ENCODE measurements at places on chromosomes 7 and 10.
A peak's percentile ranks its signal among the peaks of the same experiment; 100 is the strongest.

DNA sequence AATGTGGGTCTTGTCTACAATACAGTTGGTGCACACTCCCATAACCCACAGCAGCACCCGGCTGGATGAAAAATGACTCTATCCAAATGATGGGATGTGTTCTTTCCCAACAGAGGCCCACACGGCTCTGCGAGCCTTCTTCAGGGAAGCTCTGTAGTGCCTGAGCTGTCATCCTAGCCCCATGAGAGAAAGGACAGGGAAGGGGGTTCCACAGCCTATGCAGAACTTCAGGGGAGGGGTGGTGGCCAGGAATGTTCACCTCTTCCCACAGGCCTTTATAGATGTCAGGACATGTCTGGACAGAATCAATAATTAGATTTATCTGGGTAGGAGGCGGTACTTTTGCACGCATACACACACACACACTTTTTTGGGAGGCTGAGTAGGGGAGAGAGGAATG is 109.0 kb downstream of the JCAD start:
- DNase-seq = no peak

DNA sequence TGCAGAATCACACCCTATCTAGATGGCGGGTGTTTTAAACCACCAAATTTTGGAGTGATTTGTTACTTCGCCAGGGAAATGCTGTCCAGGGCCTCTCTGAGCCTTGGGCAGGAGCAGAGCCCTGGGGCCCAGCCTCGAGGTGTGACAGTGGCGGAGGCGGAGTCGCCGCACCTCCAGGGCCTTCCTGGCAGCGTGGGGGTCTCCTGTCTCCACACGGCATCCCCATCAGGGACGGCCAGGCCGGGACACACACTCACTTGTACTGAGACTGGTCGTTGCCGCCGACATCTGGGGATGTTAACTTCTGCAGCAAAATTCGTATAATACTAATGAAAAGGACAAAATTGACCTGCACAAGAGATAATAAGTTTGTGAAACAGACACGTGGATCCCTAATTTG is 110.7 kb downstream of the VIPR2 start:
- no peak for DNase-seq

- DNase-seq = no peak
Observed at GRCh38 chr7:82443036-82443546, 486 bp downstream of the CACNA2D1 start.

DNA sequence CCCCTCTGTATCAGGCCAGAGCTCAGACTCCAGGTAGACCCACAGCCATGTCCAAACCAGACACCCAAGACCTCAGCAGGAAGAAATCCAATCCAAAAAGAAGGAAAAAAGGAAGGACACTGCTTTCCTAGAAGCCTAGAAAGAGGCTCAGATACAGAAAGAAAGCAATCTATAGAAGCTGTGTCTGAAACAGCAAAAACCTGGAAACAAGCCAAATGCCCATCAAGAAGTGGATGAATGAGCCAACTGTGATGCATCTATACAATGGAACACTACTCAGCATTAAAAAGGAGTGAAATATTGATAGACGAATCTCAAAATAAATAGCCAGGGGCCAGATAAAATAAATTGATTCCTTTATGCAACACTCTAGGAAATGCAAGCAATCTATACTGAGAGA is 31.6 kb downstream of the GRB10 start:
- no peak for DNase-seq

- no peak for DNase-seq
Observed at GRCh38 chr10:48234787-48235186, 39.7 kb downstream of the FRMPD2 start.

DNA sequence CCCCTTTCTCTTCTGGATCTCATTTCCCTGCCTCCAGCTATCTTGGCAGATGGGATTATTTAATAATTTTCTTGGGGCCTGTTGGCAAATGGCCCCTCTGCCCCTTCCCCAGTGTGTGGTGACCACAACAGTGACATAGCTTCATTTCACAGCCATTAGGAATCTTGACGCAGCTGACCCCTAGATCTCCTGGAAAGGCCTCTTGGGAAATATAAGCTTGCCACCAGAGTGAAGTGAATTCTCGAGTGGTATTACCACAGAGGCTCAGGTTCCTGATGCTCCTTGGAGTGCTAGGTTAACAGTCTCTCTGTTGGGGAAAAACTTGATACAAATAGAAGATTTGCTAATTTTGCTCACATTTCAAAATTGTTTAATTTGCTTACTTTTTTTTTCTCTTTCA is 57.8 kb downstream of the AUTS2 start:
- DNase-seq = no peak

DNA sequence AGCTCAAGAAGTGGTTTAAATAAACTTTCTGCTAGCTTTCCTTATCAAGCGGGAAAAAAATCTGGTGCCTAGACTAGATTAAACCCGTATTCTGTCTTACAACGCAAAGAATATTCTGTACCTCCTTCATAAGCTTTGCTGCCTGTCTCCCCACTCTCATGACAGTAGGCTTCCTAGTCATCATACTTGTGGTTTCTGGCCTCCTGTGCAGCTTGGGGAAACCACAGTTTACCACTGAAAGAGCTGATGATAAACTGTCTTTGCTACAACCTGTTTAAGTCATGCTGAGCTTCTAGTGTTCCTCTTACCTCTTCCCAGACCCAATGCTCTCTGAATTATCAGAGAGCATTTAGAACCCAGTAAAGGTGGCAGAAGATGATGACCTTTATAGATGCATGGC is 55.0 kb downstream of the PODXL start:
- DNase-seq = no peak

DNA sequence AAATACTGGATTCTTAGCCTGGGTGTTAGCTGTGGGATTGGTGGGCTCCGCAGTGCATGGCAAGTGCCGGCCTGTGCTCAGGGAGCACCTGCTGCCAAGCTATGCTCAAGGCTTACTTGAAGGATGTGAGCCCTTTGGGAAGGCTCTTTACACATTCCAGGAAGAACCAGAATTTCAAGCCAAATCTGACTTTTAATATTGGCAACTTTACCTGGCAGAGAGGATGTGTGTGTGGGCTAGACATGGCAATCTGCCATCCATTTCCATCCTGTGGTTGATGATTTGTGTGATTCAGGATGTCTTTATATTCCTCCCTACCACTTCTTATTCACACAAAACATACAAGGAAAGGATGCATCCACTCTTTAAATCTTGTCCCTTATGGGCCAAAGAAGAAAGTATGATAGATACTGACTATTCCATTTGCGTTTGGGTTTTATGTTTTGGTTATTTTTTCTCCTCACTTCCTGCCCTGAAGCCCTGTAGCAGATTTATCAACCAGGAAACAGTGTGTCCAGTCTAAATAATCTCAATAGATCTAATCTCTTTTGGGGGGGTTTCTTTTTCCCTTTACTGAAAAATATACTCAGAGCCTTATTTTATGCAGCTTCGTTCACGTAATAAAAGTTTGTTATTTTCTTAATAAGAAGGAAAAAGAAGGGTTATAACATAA is 247.1 kb downstream of the COBL start:
- DNase-seq = no peak

DNA sequence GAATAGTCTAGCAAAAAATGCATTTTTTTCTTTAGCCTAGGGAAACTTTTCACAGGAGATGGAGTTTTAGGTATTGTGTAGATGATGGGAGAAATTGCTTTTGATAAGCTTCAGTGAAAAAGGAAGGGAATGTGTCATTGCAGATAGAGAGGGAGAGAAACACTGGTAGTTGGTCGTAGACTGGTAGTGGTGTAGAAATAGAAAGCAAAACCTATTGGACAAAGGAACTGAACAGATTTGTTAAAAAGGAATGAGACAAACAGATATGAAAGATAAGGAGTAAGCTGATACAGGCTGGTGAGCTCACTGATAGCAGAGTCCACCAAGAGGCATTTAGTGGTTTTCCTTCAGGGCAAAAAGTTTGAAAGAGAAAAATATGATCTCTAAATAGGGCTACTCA is 94.3 kb downstream of the ZEB1 start:
- DNase-seq = no peak

DNA sequence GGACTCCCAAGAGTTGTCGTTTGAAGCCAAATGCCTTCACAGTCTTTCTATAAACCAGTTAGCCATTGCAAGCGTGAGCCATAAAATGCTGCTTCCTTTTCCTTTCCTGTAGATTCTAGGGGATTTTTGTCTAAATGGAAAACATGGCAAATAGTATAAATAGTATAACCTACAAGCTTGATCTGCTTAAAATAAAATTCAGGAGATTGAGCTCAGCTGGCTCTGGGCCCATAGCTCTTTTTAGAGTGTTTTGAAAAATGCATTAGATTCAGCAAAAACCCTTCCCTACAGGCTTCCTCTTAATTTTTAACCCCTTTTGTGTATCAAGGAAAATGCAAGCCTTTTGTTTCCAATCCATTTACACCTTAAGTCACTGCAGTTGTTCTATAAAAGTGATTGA is 190.1 kb upstream of the GDF10 start:
- no peak for DNase-seq

GRCh38 chr10:106635947-106636346 is 528.6 kb downstream of the SORCS1 start:
- DNase-seq = no peak

GRCh38 chr7:150955519-150956394 is 22.4 kb downstream of the KCNH2 start:
- DNase-seq = no peak

DNA sequence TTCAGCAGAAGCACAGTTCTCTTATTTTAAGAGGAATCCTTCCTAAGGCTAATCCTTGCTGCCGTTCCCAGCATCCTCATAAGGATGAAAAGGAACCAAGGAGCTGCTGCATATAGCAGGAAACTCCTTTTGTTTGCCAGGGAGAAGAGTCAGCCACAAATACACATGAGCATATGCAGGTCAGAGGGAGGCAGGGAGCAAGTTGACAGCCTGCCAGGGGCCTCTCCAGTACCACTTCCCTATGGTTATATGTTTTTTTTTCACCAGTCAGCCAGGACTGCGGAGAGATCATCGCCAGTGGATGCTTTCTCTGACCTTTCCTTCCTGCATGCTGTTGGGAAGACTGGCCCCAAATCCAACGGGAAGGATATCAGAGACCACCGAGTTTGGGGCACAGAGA is 39.8 kb downstream of the SLC35B4 start:
- no peak for DNase-seq

DNA sequence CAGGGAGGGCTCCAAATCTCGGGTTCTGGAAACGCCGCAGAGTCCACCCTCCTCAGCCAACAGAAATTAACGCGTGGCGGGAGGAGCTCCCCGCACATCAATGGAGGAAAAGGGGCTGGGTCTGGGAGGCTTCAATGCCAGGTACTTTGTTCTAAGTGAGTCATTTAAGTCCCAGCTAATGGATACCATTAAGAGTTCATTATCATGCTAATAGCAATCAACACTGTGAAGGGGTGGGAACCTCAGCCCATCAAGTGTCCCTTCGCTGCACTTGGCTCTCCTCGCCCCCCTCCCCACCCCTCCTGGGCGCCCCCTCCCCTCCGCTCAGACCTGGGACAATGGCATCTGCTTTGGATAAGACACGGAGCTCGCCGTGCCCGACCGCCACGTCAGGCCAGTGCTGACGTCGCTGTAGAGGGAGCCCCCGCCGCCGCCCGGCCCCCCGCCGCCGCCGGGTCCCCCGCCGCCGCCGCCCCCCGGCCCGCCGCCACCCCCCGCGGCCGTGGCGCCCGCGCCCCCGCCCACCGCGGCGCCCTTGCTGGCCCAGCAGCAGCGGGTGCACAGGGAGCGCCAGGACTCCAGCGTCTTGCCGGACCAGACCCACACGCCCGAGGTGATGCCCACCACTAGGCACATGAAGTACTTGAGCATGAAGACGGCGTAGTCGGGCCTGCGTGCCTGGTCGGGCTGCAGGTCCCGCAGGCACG is 2.9 kb downstream of the FZD8 start:
- no peak for DNase-seq

- DNase-seq = peak; percentile 39
Observed at GRCh38 chr7:133562621-133563020, 309.7 kb downstream of the EXOC4 start.

DNA sequence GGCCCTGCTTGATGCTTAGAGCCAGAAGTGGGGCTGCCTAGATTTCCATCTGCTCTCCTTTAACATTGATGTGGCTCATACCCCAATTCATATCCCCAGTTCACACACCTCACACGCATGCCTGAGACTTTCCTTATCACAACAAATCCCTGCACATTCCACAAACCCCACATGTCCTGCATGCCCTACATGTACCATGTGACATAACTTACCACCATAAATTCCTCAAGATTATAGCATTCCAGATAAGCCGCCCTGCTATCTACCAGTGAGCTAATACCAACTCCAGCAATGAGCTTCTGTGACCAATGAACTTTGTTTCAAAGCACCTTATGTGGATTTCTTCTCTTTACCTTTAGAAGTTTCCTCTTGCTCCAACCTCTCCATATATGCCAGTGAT is 104.7 kb upstream of the RAB11FIP2 start:
- DNase-seq = no peak

DNA sequence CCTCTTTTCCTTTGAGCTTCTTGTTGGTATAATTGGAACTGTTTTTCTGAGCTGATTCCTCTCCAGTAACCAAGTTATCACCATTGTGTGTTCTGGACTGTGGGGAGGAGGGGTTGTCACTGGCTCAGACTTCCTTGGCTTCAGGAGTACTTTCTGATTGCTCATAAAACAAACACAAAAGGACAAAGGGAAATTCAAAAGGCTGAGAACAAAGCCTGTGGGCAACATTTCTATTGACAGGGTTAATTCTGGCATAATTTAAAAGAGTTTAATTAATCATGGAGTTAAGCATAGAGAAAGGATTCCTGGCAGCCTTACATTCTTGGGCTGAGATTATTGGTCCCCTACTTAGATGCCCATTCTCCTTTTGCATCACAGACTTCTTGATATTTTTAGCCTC is 222.9 kb upstream of the KMT2E start:
- DNase-seq = no peak

- no peak for DNase-seq
Observed at GRCh38 chr10:113939212-113939860, 84.9 kb downstream of the NHLRC2 start.

- DNase-seq = no peak
Observed at GRCh38 chr10:102919992-102920739, 2.1 kb downstream of the CNNM2 start.

GRCh38 chr7:91330191-91330808 is 66.1 kb downstream of the FZD1 start:
- no peak for DNase-seq

DNA sequence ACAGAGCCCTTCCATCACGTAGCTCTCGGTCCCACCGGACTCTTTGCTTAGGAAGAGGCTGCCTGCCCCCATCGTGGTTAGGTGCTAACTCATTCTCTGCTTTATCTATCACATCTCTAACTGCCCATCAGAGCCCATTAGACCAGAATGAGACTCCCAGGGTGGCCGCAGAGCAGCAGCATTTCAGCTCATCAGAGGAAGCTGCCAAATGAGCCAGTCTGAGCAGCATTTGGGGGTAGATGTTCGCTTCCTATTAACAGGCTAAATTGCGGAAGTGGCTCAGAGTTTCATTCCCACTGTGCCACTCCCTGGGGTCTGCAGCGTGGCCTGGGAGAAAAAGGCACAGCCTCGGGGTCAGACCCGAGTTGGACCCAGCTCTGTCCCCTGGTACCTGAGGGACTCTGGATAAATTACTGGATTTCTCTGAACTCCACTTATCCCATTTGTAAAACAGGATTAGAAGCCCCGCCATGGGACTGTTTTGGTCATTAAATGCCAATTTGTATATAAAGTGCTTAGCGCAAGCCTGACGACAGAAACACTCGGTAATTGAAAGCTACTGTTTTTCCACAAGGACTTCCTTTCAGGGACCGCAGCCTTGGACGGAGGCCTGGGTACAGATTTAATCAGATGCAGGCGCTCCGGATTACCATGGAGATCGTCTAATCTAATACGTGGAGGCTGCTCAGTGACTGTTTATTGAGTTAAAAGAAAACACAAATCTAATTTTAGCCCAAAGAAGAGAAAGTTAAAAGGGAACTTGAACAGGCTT is 73.8 kb upstream of the PRLHR start:
- peak; percentile 64 for DNase-seq

GRCh38 chr7:85052894-85053293 is 134.0 kb downstream of the SEMA3D start:
- DNase-seq = no peak

Data from AG09319 (cell line).